ENCODE measurements at places on chromosomes 16 and 17.

GRCh38 chr17:10745231-10745630 lies 15.4 kb upstream of the TMEM220 start:
- no peak for DNase-seq

DNA sequence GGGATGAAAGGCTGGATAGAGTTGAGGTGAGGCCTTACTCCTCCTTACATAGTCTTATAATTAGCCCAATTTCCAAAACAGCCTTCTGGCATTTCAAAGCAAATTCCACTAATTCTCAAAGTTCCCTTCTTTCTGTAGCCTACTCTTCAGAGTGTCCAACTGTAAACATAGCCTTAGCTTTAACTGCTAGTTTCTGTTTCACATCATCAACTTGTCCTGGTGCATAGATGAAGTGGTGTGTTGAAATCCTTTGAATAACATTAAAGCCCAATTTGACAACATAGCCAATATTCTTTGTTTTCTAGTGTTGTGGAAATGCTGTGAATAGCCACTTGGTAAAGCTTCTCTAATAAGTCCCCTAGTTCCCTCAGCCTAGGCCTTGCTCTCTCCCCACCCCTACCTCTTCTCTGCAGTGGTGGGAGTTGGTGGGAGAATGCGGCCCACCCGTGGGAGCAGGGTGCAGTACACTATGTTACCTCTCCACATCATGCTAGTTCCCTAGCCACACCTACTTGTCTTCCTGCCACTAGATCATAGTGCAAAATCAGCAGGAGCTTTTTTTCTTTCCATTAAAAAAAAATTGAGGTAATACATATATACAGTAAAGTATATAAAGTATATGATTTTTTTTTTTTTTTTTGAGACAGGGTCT lies 127.0 kb upstream of the HAS3 start:
- DNase-seq, result no peak

GRCh38 chr16:48335961-48336360 lies 49.3 kb downstream of the SIAH1 start:
- no peak for DNase-seq

- no peak for DNase-seq
These were observed 111.1 kb downstream of the OR1D5 start for GRCh38 chr17:2952174-2952845.

GRCh38 chr17:79626156-79626890 lies 15.5 kb upstream of the RBFOX3 start:
- no peak for DNase-seq

DNA sequence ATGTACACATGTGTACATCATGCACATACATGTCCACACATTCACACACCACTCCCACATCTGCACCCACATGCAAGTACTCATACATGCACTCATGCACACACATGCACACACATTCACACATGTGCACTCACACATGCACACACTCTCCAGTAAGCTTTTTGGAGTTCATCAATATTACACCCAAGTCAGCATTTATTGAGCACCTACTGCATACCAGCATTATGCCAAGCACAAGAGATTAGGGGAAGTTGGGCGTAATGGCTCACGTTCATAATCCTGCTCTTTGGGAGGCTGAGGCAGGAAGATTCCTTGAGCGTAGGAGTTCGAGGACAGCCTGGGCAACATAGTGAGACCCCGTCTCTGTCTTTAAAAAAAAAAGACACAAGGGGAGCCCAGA lies 87.6 kb upstream of the HSBP1 start:
- DNase-seq, result no peak

GRCh38 chr17:4386406-4386805 lies 19.9 kb upstream of the UBE2G1 start:
- DNase-seq, result no peak

DNA sequence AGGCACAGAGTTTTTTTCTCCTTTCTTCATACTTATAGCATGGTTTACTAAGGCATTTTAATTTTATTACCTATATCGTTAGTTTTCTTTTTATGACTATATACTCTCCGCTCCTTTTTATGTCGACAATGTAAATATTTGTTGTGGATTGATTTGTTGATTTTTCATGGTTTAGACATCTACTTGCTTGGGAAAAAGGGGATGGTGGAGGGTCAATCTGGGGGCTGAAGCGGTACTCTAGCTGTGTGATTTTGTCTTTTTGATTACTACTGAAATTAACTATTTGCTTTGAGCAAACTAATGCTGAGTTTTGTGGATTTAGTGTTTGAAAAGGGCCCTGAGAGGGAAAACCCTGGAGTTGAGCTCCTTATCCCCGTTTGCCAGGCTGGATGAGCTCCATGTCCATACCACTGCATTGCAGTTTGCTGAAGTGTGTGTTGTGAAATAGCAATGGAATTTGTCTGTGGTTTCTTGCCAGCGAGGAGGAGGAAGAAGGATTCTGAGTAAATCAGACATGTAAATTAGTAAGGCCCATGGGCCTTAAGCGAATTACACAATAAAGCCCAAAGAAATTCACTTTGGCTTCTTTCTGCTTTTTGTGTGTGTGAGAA lies 72.0 kb downstream of the FTO start:
- peak; percentile 61 for DNase-seq

DNA sequence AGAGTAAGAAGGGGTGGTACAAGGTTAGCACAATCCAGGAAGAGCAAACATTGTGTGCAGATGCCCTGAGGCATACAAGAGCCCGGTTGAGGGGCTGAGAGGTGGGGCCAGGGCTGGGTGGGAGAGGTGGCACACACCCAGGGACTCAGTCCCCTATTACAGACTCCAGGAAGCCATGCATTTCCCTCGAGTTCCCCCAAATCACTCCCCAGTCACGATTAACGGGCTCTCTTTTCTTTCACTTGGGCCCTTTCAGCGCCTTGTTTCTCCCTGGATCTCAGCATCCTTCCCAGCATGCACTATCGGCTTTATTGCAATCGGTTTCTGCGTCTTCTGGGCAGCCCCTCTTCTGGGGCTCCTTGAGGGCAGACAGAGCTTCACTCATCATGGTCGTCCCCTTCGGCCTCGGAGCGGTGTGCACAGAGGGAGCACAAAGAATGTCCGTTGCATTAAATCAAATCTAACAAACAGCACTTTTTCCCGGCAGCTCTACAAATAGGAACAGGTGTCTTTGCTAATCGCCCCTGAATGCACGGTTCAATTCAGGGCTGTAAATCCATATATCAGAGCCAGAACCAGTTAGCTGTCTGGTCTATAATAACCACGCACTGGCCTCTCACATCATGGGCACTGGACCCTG lies 184.6 kb upstream of the HSBP1 start:
- no peak for DNase-seq

DNA sequence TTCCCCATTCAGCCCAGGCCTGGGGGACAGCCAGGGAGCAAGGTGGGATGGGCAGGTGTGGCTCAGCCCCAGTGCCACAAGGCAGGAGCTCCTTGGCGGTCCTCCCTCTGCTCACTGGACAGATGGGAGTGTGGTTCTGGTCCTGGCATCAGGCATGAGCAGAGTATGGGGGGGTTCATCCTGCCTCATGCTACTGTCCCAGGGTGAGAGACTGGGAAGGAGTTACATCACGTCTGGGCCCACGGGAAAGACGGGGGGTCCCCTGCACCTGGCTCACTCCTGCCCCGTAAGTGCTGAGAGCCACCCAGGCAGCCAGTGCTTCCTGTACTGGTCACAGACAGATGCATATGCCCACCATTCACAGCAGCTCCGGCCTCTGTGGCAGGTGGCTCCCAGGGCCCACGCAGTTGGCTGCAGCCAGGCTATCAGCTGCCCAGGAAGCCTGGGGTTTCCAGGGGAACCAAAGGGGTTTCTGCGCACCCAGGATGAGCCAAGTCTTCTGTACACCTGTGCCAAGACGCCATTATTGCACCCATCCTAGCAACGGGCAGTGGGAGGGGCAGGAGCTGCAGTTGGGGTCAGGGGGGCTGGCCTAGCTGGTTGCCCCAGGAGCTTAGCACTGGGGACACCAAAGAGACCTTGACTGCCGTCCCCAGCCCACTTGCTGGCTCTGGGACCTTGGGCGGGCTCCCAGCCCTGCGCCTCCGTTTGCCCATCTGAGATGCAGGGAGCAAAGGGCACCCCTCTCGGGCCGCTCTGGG lies 1.9 kb downstream of the BAIAP3 start:
- DNase-seq, result no peak

- DNase-seq, result no peak
These were observed 8.7 kb downstream of the ABI3 start for GRCh38 chr17:49218941-49219913.

Data from HFF-Myc (cell line).